ENCODE measurements at places on chromosomes 12 and 14.

GRCh38 chr12:62697893-62698292, 231.3 kb downstream of the MON2 start:
- DNase-seq, result no peak

DNA sequence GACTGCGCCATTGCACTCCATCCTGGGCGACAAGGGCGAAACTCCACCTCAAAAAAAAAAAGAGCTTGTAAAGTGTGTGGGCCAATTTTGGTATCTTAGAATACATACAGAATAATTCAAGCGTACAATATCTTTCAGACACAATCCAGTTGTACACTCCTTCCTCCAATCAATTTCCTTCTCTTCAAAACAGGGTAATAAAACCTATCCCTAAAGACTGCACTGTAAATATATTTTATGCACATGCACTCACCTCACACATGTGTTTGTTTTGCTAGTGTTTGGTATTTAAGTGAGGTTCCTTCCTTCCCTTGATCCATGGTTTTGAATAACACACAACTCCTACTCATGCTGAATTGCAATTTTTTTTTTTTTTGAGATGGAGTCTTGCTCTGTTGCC, 125.9 kb downstream of the PRICKLE1 start:
- no peak for DNase-seq

GRCh38 chr14:74712499-74713394, at the start of the genes AREL1 and FCF1:
Gene AREL1, minus strand, starts transcription at chr14:74713080. Its CDS starts 27,465 bp downstream, at chr14:74685615.
Gene FCF1, plus strand, starts transcription at chr14:74713144. Its CDS starts 54 bp downstream, at chr14:74713198.
- peak; percentile 92 for DNase-seq

DNA sequence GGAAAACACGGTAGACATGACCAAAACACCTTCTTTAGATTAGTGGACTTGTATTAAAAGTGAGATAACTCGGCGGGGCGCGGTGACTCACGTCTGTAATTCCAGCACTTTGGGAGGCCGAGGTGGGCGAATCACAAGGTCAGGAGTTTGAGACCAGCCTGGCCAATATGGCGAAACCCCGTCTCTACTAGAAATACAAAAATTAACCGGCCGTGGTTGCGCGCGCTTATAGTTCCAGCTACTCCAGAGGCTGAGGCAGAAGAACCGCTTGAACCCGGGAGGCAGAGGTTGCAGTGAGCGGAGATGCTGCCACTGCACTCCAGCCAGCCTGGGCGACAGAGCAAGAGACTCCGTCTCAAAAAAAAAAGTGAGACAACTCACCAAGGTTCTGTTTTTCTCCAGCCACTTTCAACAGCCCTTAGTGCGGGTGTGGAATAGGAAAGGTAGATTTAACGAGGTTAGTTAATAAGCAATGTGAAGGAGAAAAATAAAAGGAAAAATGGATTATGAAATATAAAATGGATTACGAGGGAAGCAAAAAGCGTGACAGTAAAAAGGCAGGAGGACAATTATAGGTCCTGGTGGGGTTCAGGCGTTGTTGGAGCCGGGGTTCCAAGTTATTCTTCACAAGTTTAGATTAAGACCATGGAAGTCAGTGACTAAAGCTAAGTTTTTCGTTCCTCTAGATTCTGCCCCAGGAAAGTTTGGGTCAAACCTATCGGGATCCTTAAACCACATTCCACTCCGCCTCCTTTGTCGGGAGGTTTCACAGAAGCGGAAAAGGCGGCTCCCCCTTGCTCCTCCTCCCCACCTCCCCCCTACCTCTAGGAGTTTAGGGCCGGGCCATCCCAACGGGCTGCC, 534 bp downstream of the PPP2R3C start:
- DNase-seq, result peak; percentile 14

DNA sequence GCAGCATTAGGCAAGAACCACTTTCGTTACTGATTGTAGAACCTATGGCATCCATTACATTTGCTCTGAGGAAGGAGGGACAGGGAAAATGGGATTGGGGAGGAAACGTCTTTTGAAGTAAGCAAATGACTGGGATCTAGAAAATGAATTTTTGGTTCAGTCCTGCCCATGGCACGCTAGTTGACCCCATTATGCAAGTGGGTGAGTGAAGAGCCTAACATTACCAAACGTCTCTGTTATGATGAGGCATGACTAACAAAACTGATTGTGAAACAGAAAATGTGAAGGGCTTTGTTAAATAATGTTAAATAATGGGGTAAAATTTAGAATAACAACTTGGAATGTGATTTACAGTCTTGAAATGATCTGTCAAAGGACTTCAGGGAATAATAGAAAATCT, 38.9 kb downstream of the CPSF2 start:
- DNase-seq, result no peak

GRCh38 chr12:123367511-123367910, 2.9 kb upstream of the SBNO1 start:
- no peak for DNase-seq

DNA sequence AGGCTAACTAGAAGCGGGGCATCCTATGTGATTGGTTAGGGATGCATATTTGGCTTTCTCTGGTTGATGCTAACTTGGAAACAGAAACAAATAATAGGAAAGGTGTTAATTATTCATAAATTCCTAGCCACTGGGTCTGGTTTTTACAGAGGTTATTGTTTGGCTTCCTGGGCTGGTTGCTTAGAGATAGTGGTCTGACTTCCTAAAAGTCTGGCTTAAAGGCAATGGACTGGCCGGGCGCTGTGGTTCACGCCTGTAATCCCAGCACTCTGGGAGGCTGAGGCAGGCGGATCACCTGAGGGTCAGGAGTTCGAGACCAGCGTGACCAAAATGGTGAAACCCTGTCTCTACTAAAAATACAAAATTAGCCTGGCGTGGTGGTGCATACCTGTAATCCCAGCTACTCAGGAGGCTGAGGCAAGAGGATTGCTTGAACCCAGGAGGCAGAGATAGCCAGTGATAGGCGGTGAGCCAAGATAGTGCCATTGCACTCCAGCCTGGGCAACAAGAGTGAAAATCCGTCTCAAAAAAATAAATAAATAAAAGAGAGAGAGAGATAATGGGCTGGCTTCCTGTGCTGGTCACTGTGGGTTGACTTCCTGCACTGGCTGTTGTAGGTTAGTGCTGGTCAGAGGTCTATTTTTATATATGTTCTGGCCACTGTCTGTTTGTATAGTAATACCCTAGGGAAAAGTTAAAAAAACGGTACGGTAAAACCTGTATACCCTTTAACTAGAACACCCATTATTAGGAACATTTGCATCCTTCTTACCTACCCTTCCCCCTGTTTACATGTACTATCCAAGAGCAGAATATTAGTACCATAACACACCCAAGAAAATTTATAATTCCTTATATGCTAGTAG, 24.1 kb downstream of the OR6S1 start:
- no peak for DNase-seq

GRCh38 chr12:55142669-55143565, 16.7 kb downstream of the OR9K2 start:
- peak; percentile 50 for DNase-seq

GRCh38 chr12:6097411-6097810, 27.1 kb downstream of the VWF start:
- no peak for DNase-seq

GRCh38 chr12:65632131-65632855, 192.0 kb upstream of the HMGA2 start:
- DNase-seq, result no peak

- DNase-seq, result no peak
Observed at GRCh38 chr14:24441485-24441884, 1.1 kb downstream of the SDR39U1 start.

DNA sequence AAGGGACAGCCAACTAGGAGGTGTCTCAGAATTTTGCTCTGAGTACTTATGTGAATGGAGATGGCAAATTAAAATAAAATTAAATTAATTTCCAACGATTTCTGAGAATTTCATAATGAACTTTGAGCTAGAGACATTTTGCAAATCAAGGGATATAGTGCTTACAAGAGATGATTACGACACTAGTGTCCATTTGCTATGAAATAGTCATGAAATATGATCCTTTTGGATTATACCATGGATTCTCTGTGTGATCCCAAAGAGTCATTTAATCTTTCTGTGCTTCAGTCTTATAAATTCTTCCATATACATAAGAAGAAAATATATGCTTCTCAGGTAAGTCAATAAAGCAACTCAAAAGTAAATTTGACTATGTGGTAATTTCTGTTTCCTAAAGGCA, 240.6 kb downstream of the SLC25A21 start:
- DNase-seq, result no peak

DNA sequence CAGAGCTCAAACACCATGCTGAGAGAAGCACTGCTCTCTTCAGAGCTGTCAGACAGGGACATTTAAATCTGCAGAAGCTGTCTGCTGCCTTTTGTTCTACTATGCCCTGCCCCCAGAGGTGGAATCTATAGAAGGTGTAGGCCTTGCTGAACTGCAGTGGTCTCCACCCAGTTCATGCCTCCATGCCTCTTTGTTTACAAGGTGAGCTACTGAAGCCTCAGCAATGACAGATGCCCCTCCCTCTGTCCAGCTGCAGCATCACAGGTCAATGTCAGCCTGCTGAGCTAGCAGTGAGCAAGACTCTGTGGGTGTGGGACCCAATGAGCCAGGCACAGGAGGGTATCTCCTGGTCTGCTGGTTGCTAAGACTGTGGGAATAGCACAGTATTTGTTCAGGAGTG, 25.4 kb upstream of the CCDC198 start:
- no peak for DNase-seq

DNA sequence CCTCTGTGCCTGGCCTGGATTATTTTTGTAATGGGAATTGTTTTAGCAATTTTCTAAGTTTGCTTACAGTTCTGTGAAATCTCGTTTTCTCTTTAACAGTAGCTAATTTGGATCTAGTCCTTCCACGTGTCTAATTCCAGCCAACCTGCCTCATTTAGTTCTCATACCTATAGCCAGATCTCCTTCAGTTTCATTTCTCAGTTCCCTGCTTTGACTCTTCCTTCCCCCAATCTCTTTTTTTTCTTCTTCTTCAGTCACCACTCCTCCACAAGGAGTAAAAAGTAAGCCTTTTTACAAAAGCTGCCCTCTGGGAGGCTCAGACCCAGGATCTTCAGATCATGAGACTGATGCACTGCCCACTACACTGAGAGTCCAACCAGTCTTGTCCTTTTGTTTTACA, 1.4 kb downstream of the THTPA start:
- DNase-seq, result no peak

GRCh38 chr12:34396861-34397590, 374.7 kb downstream of the ALG10 start:
- DNase-seq, result no peak

DNA sequence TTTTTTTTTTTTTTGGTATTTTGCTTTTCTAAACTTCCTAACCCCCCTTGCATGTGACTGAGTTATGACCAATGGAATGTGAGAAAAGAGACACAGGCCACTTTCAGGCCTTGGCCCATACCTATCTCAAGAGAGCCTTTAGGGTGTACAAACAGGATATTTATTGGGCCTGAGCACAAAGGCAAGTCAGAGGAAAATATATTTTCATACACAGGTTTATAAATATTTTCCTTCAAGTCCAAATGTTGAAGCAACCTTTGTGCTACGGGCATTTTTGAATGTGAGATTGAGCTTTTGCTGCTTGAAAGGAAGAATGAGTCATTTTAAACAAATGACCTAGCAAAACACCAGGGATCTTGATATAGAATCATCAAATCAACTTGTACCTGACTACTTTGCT, 228.6 kb upstream of the E2F7 start:
- no peak for DNase-seq

DNA sequence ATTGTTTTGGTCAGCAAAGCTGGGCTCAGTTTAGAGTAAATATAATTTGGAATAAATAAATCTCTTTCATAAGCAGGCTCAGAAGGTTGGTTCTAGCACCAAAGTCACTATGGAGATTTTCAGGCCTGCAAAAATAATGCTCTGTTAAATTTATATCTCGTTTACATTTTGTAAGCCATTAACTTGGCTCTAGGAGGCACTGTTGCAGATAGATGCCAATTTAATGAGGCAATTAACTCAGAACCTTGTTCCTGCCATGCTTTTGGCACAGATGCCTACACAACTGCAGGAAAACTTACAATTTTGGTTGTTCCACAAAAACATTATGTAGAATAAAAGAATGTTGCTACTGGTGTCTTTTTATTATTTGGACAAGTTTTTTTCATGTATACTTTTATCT, 428.1 kb downstream of the FLRT2 start:
- DNase-seq, result no peak

DNA sequence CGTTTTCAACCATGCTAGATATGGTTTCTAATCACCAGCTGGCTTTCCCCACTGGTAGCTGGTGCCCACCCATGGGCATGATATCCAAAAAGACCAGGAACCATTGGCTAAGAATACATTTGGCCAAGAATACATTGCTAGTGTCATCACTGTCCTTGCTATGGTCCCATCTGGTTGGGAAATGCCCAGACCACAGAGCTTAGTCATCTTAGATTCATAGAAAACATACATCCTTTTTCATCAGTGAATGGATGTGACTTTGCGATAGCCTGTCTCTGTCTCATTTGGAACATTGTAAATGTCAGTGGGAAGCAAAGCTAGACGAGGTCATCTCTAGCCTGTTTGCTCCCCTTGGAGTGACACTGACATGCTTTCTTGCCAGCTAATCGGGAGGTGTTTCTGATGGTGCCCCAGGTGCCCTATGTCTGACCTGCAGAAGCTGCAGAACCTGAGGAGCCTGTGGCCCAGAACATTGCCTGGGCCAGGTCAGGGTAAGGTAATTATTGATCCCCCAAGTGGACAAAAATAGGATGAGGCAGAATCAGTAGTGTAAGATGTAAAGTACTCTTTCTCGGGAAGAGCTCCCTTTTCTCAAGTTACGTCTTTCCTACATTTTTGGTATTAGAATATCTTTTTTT, 194.8 kb downstream of the SLC41A2 start:
- DNase-seq, result peak; percentile 70

- DNase-seq, result no peak
Observed at GRCh38 chr14:67673451-67673850, 981 bp downstream of the VTI1B start.

GRCh38 chr14:72737560-72737943, 156.3 kb downstream of the DPF3 start:
- DNase-seq, result no peak

DNA sequence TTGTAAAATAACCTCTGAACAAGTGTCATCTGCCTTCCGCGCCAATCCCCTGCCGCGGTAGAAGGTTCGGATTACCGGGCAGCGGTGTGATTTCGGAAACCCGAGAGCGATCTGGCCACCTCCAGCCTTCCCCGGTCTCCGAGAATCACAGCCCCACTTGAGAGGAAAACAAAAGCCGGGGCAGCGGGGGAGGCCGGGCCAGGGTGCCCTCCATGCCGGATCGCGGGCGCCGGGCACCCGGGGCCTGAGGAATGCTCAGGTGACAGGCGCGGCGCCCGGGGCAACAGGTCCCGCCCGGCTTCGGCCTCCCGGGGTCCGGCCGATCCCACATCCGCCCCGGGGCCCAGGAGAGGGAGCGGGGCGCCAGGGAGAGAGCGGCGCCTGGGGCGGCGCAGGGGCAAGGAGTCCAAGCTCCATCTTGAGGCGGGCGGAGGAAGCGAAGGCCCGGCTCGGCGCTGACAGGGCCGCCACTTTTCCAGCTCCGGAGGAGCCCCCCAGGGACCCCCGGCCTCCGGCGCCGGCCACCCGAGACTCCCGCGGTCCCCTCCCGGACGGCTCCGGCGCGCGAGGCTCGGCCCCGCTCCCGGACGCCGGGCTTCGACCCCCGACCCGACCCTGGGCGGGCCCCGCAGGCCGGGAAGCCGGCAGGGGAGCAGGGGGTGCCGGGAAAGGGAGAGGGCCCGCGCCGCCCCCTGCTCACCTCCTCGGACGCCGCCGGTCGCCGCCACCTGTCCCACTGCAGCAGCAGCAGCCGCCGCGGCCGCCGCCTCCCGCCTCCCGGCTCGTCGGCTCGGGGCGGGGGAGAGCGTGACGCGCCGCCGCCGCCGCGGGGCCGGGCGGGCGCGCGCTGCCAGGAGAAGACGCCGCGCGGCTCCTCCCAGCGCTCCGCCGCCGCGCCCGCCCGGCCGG, at the start of gene CLIP1:
Gene CLIP1, minus strand, starts transcription at position 849 of the 909 bp plus-strand sequence. CDS start 42,217 bp downstream, outside the sequence.
- peak; percentile 71 for DNase-seq

GRCh38 chr14:87139299-87139698, 853.7 kb downstream of the GALC start:
- DNase-seq, result no peak
